ENCODE measurements at places on chromosomes 16 and 17.

DNA sequence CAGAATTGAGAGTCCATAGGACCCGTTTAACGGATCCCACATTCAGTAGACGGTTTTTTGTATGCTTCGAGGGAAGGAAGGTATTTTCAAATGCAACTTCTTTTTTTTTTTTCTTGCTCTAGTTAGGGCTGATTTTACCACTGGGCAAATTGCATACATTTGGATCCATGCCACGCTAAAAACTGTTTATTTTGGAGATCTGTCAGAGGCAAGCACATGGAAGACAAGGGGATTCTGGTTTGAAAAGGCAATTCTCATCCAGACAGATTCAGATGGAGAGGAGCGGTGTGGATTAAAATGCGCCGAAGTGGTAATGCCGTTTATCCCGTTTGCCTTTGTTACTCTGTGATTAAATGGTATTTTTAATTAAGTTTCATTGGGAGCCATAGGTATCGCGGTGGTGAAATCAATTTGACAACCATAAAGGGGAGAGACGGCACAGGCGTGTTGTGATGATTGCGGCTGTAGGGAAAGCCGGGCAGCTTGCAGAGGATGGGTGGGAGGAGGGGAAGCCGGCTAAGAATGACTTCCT is 170.4 kb downstream of the IRX3 start:
- DNase-seq = no peak

DNA sequence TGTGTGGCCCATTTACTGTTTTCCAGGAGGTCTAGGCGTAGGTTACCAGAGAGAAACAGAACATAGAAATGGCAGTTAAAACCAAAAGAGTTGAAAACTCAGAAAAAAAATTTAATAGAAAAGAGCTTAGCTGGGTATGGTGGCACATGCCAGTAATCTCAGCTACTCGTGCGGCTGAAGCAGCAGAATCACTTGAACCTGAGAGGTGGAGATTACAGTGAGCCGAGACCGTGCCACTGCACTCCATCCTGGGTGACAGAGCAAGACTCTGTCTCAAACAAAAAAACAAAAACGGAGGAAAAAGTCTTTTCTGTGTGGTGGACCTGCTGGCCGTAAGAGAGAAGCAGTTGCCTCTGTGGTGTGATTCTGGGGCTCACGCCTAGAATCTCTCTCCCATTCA is 35.8 kb downstream of the MRTFB start:
- no peak for DNase-seq

DNA sequence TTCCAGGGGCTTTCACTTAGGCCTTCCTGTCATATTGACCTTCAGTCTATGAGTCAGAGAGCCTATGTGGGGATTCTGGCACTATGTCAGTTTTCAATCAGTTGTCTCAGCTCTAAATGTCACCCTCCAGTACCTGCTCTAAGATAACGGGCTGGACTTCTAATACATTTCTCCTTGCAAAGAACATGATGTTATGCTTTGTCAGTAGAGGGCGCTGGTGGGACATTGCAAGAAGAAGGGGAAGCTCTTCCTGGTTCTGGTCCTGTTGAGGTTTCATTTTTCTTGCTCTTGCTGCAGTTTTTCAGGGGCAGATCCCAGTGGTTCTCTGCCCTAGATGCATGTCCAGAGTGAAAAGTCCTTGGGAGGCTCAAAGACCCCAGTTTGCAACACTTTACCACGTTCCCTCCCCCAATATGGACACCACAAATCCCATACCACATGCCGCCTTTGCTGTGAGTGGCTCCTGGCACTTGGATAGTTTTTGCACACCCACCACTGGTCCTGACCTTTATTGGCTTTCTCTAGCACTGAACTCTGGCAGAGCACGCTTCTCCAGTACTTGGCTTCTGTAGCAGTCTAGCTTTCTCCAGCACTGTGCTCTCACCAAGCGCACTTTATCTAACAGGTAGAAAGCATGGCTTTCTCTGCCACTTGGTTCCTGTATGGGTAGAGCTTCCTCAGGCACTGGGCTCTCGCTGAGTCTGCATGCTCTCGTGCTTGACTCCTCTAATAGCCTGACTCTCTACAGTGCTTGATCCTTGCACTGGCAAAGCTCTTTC is 49.0 kb downstream of the BCL7C start:
- DNase-seq = peak; percentile 47

- no peak for DNase-seq
Observed at GRCh38 chr16:70428178-70428998, 10.5 kb downstream of the ST3GAL2 start.

GRCh38 chr16:58377932-58378331 is 14.3 kb upstream of the GINS3 start:
- no peak for DNase-seq

DNA sequence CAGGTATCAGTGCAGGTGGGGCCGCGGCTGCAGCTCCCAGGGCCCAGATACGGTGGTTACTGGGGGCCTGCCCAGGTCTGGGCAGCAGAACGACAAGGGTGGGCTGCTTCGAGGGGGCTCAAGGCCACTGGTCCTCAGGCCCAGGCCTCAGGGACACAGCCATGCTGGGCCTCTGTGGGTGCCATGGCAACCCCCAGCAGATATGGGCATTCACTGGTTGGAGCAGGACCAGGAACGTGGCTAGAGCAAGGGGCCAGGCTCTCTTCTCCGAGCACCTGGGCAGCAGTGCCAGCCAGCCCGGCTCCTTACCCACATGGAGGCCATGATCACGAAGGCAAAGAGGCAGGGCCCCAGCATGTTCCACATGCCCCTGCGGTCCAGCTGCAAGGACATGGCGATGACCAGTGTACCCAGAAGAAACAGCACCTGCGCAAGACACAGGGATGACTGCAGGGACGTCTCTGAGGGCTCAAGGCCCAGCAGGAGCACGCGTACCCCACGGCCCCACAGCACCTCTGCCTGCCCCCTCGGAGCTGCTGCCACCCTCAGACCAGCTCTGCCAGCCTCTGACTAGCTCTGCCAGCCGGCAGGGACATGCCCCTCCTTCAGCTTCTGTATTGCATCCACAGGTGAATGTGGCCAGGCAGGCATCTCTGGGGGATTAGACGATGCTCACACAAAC is 2.1 kb upstream of the MRPL28 start:
- DNase-seq = no peak

- no peak for DNase-seq
Observed at GRCh38 chr17:11742886-11743285, 144.6 kb downstream of the DNAH9 start.

GRCh38 chr17:31067691-31068184 is 27.0 kb upstream of the NF1 start:
- no peak for DNase-seq

DNA sequence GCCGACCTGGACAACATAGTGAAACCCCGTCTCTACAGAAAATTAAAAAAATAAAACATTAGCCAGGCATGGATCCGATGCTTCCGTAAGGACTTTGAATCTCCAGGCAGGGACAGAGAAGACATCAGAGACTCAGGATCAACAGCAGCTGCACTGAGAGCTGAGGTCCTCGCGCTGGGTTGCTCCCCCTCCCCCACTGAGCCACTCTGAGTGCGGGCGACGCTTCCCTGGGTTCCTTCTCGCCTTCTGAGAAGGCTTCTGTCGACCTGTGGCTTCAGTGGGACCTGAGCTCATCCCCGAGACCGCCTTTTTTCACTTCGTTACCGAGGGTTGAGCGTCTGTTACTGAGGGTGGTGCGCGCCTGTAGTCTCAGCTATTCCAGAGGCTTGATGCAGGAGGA is 20.4 kb downstream of the ACTG1 start:
- DNase-seq = no peak

- no peak for DNase-seq
Observed at GRCh38 chr16:56966093-56966475, 4.3 kb downstream of the CETP start.

DNA sequence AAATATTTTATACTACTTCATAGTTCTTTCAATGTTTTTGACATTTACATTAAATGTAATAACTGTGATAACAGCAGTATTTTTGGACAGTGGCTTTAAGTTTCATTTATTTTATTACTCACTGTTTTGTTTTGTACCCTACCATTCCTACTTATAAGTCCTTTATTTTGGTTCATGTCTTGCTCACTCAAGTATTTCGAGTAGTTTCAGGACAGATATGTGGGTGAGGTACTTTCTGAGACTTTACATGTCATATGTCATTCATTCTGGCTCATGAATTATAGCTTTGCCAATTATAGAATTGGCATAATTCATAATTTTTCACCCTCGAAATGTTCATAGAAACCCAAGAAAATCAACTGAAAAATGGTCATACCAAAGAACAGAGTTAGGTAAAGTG is 44.4 kb downstream of the PIK3R5 start:
- DNase-seq = no peak

DNA sequence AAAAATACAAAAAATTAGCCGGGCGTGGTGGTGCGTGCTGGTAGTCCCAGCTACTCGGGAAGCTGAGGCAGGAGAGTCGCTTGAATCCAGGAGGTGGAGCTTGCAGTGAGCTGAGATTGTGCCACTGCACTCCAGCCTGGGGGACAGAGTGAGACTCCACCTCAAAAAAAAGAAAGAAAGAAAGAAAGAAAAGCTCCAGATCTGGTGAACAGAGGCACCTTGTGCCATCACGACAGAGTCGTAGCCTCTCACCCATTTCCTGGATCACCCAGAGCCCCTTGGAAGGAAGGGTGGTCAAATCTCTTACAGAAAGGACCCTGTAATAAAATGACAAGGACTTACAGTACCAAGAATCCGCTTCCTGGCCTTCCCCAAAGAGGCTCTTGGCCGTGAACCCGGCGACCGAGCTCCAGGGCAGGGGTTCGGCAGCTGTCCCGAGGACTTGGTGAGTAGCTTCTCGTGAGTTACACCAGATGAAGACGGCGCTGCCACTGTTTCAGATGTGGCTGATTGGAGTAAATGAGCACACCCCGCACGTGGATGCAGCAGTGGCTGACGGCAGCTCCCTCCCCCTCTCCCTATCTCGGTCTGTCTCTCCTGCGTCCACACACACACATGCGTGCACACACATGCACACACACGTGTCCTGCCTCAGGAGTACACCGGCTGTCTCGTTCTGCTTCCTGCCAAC is 13.5 kb downstream of the LGALS3BP start:
- DNase-seq = no peak

DNA sequence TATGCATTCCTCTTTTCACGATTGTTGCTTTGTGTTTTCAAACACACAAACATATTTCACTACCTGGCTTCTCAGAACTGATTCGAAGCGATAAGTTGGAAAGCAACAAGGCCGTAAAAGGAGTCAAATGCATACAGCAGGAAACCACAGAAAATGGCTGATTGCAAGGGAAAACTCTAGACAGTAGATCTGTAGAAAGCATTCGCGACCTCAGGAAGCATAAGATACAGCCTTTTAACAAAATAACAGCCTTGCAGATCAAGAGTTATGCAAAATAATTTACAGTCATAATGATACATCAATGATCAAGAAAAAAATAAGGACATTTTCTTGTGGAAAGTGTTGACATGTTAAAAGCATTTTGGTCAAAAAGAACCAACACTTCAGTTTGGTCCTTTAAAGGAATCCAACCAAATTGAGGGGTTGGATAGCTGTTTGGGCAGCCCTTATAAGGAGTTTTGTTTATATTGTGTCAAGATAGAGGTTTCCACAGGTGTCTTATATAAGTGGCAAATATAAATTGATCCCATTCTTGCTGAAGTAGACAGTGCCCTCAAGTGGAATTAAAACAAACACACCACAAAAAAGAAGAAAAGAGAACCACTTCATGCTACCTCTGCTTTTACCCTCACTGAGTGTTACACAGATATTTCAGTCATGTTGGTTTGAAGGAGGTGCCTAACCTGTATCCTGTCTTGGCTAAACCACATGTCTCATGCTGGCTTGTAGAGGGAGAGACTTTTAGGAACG is 5.5 kb downstream of the CYLD start:
- peak; percentile 12 for DNase-seq

DNA sequence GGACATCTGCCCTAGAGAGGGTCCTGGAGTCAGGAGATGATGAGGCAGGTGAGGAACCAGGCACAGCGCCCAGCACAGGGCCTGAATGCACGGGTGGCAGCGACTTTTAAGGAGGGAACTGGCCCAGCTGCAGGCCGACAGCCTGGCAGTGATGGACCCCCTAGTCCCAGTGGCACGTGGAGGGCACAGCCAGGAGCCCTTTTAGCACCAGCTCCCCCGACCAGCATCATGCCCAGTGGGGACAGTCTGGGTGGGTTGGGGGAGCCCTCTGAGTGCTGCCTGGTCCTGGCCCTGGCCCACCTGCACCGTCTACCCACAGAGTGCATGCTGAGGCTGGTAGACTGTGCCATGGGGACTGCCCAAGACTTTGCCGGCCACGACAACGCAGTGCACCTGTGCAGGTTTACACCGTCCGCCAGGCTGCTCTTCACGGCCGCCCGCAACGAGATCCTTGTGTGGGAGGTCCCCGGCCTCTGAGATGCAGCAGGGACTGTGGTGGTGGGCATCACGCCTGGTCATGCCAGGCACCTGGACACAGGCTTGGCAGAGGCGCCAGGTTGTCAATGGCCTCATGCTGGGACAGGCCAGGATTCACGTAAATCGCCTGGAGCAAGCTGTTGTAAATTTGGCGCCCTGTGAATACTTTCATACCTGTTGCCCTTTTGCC is 686 bp upstream of the RHOT2 start:
- no peak for DNase-seq

GRCh38 chr16:49744244-49745220 is 111.4 kb downstream of the ZNF423 start:
- no peak for DNase-seq

DNA sequence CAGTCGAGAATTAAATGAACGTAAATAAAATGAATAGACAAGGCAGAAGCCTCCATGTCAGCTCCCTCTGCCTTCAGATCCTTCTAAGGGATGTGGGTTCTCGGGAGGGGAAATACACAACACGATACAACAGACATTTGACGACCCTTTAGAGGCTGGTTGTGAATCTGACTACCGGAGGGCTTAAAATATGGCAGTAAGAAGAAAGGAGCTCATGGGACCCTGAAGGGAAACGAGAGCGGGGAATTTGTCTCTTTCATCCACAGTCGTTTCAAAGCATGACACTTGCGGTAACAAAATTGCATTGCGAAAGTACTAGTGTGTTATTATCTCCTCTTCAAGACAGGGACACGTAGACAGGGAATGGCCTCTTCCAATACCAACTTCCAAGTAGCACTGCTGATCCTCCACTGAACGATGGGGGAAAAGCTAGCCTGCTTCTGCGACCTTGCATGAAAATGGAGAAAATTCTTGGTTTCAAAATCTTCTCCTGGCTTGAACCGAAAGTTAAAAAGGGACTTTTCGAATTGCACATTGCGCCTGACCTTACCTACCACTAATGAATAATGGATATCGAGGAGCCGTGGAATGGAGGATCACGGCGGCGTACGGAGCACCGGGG is 1.2 kb upstream of the TNRC6C start:
- DNase-seq = no peak

GRCh38 chr16:68062910-68063393 is 22.2 kb upstream of the NFATC3 start:
- no peak for DNase-seq

GRCh38 chr17:39385040-39385439 is 16.4 kb downstream of the FBXL20 start:
- DNase-seq = no peak

Data from effector memory CD4-positive, alpha-beta T cell (primary cell).